ENCODE measurements at places on chromosomes 13 and 19.

GRCh38 chr13:113546571-113547237, 37.8 kb upstream of the TFDP1 start:
- DNase-seq: no peak

- no peak for DNase-seq
Observed at GRCh38 chr19:48491793-48492123, 19.9 kb downstream of the LMTK3 start.

DNA sequence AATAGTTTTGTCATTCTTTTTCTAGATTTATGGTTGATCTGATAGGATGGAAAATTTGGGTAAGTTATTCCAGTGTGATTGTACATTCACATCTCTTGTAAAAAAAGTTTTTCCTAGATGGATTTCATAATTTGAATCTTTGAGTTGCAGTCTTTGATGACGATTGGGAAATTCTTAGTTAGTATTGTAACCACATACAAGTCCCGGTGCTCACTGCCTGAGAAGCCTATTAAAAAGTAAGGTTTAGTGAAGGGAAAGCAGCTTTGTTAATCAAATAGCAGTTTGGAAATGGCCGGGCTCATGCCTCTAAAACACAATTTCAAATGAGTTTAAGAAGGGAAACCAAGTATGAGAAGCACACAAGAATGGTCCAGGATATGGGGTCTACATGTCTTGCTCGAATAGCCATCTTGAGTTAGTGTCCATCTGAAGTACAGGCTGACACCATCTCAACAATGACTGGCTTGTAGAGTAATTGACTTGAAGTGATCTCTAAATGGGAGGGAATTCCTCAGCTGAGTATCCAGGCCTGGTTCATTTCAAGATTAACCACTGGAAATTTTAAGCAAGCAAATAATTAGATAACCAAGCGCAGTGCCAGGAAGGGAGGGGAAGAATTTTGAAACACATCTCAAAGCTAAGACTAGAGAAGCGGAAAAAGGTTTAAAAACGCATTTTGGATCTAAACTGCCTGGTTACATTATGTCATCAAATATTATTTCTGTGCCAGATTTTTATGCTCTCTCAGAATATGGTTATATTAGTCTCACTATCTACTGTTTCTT, 1145.6 kb upstream of the MIR17HG start:
- peak; percentile 20 for DNase-seq

DNA sequence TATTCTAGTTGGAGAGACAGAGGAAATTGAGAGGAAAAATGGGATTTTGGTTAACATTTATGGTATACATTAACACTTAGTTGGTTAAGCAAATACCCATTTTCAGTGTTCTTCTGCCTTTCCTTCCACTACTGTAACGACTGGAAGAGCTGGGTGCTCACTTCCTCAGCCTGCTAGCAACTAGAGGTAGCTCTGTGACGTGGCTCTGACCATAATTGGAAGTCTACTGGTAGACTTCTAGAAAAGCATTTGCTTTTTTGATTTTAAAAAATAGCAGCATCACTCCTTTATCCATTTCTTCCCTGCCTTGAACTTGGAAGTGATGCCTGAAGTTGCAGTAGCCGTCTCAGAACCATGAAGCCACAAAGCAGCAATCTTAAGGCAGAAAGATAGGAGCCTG, 15.9 kb downstream of the NHLRC3 start:
- DNase-seq: no peak

- DNase-seq: no peak
Observed at GRCh38 chr13:50609011-50609410, 234.5 kb downstream of the DLEU7 start.

GRCh38 chr19:1609103-1609396, 3.8 kb upstream of the UQCR11 start:
- DNase-seq: no peak

DNA sequence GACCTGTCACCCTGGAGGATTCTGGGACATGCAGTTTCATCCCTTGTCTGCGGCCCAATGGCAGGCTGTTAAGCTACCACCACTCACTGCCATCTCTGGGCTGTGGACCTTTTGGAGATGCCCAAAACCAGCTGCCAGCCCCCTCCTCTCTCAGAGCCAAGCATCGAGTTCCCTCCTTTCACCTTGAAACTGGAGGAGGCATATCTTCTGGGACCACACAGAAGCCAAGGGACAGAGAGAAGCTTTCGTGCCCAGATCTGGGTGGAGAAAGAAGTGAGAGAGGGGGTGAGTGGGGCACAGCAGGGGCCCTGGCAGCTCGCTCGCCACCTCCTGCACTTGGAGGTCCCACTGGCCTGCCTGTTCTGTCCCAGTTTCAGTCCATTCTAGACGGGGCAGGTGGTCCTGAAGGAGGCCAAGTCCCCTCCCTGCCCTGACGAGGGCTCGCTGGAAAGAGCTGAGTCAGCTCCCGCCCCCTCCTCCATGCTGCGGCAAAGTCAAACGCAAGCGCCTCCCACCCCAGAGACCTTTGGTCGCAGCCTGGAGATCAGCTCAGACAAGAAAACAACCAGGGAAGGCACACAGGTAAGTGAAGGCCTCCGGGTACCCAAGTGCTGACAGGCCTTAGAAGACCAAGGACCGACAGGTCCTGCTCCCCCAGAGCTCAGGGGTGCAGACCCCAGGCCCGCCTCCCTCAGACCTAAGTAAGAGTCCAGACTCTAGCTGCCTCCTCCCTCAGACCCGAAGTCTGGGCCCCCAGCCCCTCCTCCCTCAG, 3.8 kb downstream of the BCAT2 start:
- DNase-seq: peak; percentile 63

GRCh38 chr13:71902676-71903075, 35.7 kb upstream of the DACH1 start:
- no peak for DNase-seq

DNA sequence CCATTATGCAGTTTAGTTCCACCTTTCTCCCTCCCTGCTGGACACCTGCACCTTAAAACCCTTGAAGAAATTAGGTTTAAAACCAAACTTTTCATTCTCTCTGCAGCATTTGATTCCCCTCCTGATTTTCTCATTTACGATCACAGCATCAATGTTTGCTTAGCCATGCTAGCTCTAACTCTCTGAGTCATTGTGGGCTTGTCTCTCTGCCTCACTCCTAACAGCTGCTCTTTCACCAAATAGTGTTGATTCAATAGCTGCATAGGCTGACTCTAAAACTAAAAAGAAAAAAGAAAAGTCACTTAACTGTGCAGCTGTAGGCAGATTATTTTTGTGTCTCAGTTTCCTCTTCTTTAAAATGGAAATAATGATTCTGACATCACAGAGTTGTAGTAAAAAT, 1124.9 kb downstream of the DIAPH3 start:
- DNase-seq: no peak
